Umbilical cord (tissue), 2 donors: ENCODE measurements at places on chromosomes 2 and 18. TPM values are rescaled to one million over a fixed set of nuclear protein-coding genes. Genes with fewer than 3 reads are reported as not detected.

Gene FSHR
- total RNA-seq: not detected

Gene CYP27A1
- total RNA-seq: 13.2 TPM

Gene SCYGR5
- not detected for total RNA-seq

DNA sequence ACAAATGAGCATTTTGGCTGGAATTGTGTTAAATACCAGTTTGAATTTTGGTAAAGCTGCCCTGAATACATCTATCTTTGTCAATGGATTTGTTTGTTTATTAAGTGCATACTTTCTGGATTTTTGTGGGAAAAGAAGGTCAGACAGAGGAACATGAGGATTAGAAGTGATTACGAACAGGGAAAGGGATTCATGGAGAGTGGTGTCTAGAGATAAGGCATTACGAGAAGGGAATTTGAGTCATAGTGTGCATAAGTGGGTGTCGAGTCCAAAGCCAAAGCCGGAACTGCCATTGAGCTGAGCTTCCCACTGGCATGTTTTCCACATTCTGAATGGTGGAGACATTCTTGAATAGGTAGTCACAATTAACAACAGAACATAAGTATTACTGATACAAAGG, 68.9 kb upstream of the EFEMP1 start:
- peak; percentile 76 for DNase-seq

GRCh38 chr2:180334514-180334913, 327.4 kb upstream of the CWC22 start:
- DNase-seq: no peak

GRCh38 chr2:29847886-29848285, 73.5 kb downstream of the ALK start:
- no peak for DNase-seq

DNA sequence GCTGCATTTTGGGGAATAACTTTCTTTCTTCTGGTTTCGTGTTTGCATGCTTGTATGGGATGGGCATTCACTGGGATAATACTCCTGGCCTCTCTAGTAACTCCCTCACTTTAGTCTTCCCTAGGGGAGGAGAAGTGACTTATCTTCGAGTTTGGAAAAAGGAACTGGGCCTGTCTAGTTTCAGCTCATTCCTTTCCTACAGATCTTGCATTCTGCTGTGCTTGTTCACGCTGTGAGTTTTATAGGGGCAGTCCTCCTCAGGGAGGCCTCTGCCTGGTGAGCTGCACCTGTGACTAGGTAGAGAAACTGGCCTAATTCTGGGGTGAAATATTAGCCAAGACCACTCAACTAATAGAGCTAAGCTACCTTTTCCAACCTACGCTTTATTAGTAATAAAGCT, 50.9 kb downstream of the PHLPP1 start:
- peak; percentile 2 for DNase-seq

- no peak for DNase-seq
Observed at GRCh38 chr2:223099561-223099960, 47.6 kb downstream of the KCNE4 start.

DNA sequence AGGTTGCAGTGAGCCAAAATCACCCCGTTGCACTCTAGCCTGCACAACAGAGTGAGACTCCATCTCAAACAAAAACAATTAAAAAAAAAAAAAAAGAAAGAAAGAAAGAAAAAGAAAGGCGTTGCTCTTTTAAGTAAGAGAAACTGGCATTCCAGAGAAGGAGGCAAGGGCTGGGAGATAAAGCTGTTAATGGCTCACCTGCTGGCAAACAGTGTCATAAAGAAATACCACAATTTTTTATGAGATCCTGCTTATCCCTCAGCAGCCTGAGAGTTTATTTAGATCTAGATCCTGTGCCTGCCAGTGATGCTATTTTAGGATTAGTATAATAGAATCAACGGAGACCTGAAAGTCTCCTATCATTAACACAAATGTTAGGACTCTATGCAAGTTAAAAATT, 16.3 kb downstream of the SLC19A3 start:
- DNase-seq: no peak

GRCh38 chr18:73835656-73836364, 311.8 kb downstream of the FBXO15 start:
- no peak for DNase-seq

- DNase-seq: peak; percentile 63
Observed at GRCh38 chr2:165576409-165577154, 107.1 kb downstream of the CSRNP3 start.

- no peak for DNase-seq
Observed at GRCh38 chr2:232476791-232477190, 10.8 kb downstream of the ECEL1 start.
